Glutamatergic neuron (in vitro differentiated cells): ENCODE measurements at places on chromosomes 13 and 19. TPM values are rescaled to one million over a fixed set of nuclear protein-coding genes. Genes with fewer than 3 reads are reported as not detected.

DNA sequence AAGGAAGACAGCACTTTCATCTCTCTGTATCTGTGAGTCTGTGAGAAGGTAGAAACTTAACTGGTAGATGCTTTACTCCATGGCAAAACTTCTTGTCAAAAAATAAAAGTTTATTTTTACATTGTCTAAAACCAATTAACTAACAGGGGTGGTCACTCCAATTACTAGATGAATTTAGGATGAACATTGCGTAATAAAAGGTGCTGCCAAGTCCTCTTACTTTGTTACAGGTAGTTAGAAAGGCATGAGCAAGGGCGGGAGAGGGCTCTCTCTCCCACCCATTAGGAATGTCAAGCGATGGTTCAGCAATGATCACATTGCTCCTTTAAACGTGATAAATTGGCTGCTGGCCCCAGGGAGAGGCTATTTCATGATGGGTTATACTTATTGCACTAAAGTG is 512.3 kb downstream of the SLITRK5 start:
- no peaks in the 10 kb centered on the region for H3K27me3 ChIP-seq
- H3K27ac ChIP-seq = no peak overlapping the region
- no peaks in the 10 kb centered on the region for H3K4me1 ChIP-seq
- no peak for DNase-seq

DNA sequence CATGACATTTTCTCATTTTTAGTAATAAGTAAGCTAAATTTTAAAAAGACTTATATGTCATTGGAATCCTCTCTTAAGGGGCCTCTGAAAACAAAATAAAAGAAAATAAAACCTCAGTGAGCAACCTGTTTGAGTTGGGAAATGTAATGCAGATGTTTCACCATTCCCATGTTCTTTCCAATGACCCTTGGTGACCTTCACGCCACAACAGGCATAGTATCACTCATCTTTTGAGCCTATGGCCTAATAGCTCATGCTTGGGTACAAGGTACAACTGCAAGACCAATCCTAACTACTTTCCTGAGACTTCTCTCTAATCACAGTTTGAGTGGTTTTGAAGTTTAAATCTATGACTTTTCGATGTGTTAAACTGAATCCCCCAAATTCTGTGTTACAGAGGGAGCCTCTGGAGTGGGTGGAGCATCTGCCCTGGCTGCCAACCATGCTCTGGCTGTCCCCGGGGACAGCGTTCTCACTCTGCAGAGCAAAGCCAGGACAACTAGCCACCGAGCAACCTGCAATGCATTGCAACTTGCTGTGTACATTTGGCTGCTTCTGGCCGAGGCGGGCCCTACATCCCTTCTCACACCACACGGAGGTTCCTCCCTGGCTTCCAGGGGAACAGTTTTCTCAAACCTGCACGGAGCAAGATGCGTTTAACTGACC is 307.9 kb upstream of the MAB21L1 start:
- no peak for DNase-seq
- no peak overlapping the region for H3K4me3 ChIP-seq
- peaks cover 52% of the 10 kb centered on the region for H3K4me1 ChIP-seq
- H3K36me3 ChIP-seq = no peaks in the 10 kb centered on the region
- H3K27me3 ChIP-seq = peaks cover 1% of the 10 kb centered on the region
- H3K27ac ChIP-seq = no peak overlapping the region

DNA sequence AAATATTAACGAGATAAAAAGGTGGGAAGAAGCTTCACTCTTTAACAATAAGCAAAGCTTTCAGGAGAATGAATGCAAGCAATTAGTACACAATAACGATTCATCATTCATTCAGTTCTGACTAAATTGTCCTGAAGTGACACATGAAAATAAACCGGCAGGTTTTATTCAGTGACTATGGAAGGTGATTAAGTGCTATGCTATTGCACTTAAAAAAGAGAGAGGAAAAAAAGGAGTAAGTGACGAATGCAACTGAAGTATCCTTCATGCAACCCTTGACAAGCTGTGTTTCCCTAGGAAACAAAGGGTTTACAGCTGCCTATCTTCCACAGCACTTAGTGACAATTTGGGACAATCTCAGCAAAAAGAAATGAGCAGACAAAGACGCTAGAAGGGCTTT is 1.4 kb downstream of the LIG4 start:
- H3K27ac ChIP-seq = peak overlapping the region; percentile 84
- H3K4me3 ChIP-seq = peak overlapping the region; percentile 94
- H3K36me3 ChIP-seq = peaks cover 8% of the 10 kb centered on the region
- peaks cover 12% of the 10 kb centered on the region for H3K4me1 ChIP-seq
- H3K27me3 ChIP-seq = peaks cover under 1% of the 10 kb centered on the region
- no peak for DNase-seq

GRCh38 chr19:49570997-49571676 is 9.2 kb downstream of the NOSIP start:
- peaks cover 21% of the 10 kb centered on the region for H3K4me1 ChIP-seq
- H3K27me3 ChIP-seq = no peaks in the 10 kb centered on the region
- no peaks in the 10 kb centered on the region for H3K36me3 ChIP-seq
- peak overlapping the region; percentile 88 for H3K27ac ChIP-seq
- peak; percentile 47 for DNase-seq

Gene ARL11
- not detected for total RNA-seq

Gene UQCRFS1
- total RNA-seq = 34.9 TPM

GRCh38 chr13:48661107-48661506 is 7.4 kb downstream of the CYSLTR2 start:
- H3K4me1 ChIP-seq = peaks cover 32% of the 10 kb centered on the region
- H3K4me3 ChIP-seq = peak overlapping the region; percentile 23
- peaks cover 16% of the 10 kb centered on the region for H3K36me3 ChIP-seq
- peaks cover 4% of the 10 kb centered on the region for H3K27me3 ChIP-seq
- H3K27ac ChIP-seq = peak overlapping the region; percentile 40

GRCh38 chr13:99301056-99301838 is 6.0 kb downstream of the GPR183 start:
- no peaks in the 10 kb centered on the region for H3K36me3 ChIP-seq
- no peak overlapping the region for H3K4me3 ChIP-seq
- no peak overlapping the region for H3K27ac ChIP-seq
- H3K4me1 ChIP-seq = peaks cover 9% of the 10 kb centered on the region

- peaks cover 34% of the 10 kb centered on the region for H3K4me1 ChIP-seq
- H3K27me3 ChIP-seq = peaks cover 4% of the 10 kb centered on the region
- H3K27ac ChIP-seq = peak overlapping the region; percentile 49
- no peak overlapping the region for H3K4me3 ChIP-seq
- H3K36me3 ChIP-seq = peaks cover 10% of the 10 kb centered on the region
- no peak for DNase-seq
Observed at GRCh38 chr13:48660361-48661076, 6.8 kb downstream of the CYSLTR2 start.

DNA sequence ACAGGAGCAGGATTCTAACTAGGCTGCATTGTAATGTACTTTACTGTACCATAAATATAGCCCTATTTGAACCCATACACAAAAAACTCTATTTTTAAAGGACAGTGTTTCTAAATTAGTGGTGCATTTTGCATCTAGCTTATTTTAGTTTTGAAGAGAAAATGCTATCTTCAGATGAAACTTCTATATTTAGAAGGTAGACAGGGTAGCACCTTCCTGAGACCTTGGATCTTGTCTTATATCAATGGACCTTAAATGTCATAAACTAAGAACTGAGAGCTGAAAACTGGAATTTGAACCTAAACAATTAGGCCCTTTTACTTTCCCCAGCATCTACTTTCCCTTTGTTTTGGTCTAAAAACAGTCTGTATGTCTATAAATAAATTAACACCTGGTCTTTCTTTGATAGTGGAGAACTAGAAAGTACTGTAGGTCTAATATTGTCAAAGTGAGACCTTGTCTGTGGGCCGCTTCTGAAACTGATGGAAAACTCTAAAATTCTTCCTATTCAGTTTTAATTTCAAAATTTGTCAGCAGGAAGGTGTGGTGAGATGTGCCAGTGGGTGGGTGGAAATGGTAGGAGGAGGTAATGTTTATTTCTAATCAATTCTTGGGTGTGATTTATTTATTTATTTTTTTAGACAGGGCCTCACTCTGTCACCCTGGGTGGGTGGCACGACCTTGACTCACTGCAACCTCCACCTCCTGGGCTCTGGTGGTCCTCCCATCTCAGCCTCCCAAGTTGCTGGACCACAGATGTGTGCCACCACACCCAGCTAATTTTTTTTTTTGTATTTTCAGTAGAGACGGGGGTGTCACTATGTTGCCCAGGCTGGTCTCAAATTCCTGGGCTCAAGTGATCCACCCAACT is 10.1 kb downstream of the COG3 start:
- H3K27me3 ChIP-seq = no peaks in the 10 kb centered on the region
- no peak overlapping the region for H3K4me3 ChIP-seq
- H3K4me1 ChIP-seq = no peaks in the 10 kb centered on the region
- H3K36me3 ChIP-seq = peaks cover 9% of the 10 kb centered on the region
- no peak for DNase-seq

GRCh38 chr19:19514881-19515641 is at the start of gene TSSK6:
TSSK6 (minus strand) TSS chr19:19515548; CDS start chr19:19515427, 121 bp downstream.
- DNase-seq = no peak
- H3K36me3 ChIP-seq = no peaks in the 10 kb centered on the region
- H3K4me1 ChIP-seq = peaks cover 5% of the 10 kb centered on the region
- peak within 1 kb of the TSS; percentile 85 for H3K27ac ChIP-seq

- H3K36me3 ChIP-seq = peaks cover 8% of the 10 kb centered on the region
- no peak for DNase-seq
- no peaks in the 10 kb centered on the region for H3K27me3 ChIP-seq
- no peaks in the 10 kb centered on the region for H3K4me1 ChIP-seq
- no peak overlapping the region for H3K4me3 ChIP-seq
- no peak overlapping the region for H3K27ac ChIP-seq
Observed at GRCh38 chr19:39936020-39936419, 1.6 kb upstream of the FCGBP start.

Gene ZNF548
- 35.4 TPM for total RNA-seq

DNA sequence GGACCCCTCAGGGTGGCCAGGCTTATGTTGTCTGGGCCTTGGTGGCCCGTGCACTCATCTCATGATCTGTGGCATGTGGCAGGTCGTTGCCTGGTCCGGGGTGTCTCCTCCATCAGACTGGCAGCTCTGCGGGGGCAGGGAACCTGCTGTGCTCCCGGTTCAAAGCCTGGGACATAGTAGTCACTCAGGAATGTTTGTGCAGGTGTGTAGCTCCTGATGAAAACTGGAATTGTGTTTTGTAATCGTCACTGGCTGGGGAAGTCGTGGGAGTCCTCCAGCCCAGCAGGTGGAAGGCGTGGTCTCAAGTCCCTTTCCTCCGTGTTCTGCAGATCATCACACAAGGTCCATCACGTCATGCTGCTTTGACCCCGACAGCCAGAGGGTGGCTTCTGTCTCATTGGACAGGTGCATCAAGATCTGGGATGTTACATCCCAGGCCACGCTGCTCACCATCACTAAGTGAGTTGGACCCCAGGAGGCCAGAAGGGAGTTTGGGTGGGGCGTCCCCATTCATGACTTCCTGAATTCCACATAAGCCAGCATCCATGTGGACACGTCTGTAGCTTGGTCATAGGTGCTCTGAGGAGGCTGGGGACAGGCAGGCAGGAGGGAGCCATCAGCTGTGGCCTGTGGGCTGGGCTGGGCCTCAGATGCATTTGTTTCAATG is 19.1 kb downstream of the WDR88 start:
- H3K27me3 ChIP-seq = peaks cover 6% of the 10 kb centered on the region
- H3K36me3 ChIP-seq = no peaks in the 10 kb centered on the region
- H3K4me1 ChIP-seq = no peaks in the 10 kb centered on the region
- no peak overlapping the region for H3K4me3 ChIP-seq
- no peak for DNase-seq

- no peak overlapping the region for H3K4me3 ChIP-seq
- peaks cover 6% of the 10 kb centered on the region for H3K4me1 ChIP-seq
- no peak for DNase-seq
- no peaks in the 10 kb centered on the region for H3K36me3 ChIP-seq
- H3K27ac ChIP-seq = no peak overlapping the region
- peaks cover under 1% of the 10 kb centered on the region for H3K27me3 ChIP-seq
Observed at GRCh38 chr13:40370661-40371060, 295.8 kb downstream of the FOXO1 start.

Gene NLRP11
- total RNA-seq = 0.34 TPM

GRCh38 chr13:74555651-74556420 is 421.6 kb upstream of the KLF12 start:
- no peaks in the 10 kb centered on the region for H3K36me3 ChIP-seq
- H3K27me3 ChIP-seq = peaks cover 3% of the 10 kb centered on the region
- no peak for DNase-seq
- peak overlapping the region; percentile 11 for H3K27ac ChIP-seq

DNA sequence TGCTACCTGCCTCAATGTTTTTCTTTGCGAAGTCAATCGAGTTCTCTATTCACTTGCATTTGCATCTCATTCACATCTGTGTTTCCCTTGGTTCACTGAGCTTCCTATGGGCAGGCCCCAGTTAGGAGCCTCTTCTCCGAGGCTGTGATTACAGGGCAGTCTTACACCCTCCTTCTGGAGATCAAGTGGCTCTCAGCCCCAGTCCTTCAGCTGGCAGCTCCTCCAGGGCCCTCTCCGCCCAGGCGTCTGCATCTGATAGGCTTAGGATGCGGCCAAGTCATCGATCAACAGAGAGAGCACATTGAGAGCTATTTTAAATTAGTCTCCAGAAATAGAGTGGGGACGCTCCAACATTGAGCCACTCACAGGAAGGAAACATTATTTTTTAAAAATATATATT is 44.2 kb downstream of the MBNL2 start:
- no peak overlapping the region for H3K4me3 ChIP-seq
- no peak overlapping the region for H3K27ac ChIP-seq
- peaks cover 9% of the 10 kb centered on the region for H3K4me1 ChIP-seq
- peaks cover 4% of the 10 kb centered on the region for H3K36me3 ChIP-seq

DNA sequence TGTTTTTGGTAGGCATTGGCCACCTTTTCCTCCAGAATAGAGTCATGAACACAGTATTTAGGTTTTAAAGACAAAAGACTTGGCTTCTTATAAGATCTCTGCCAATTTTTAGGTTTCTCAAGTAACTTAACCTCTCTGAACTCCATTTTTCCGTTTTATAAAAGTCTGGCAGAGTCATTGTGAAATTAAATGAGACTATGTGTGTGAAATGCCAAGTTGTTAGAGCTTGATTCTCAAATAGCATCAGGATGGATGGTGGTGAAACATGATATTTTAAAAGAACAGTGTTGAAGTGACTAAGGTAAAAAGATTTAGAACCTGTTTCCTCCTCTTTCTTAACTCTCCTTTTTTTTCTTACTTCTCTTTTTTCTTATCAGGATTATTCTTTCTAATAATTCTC is 617.7 kb upstream of the SLITRK1 start:
- no peaks in the 10 kb centered on the region for H3K36me3 ChIP-seq
- no peak overlapping the region for H3K4me3 ChIP-seq
- no peaks in the 10 kb centered on the region for H3K4me1 ChIP-seq
- H3K27me3 ChIP-seq = no peaks in the 10 kb centered on the region
- DNase-seq = no peak

DNA sequence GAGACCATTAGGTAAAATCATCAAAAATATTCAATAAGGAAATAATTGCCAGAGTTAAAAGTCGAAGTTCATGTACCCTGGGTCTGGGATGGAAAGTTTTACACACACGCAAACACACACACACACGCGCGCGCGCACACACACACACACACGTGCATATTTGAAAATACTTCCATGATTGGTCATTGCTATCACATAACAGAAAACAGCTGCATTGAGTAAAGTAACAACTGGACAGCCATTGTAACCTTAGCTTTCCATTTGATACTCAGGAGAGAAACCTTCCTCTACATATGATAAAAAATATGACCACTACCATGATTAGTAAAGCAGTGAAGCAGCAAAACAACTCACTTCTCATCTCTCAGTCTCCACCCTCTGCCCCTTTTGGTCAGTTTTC is 490.0 kb upstream of the SGCG start:
- no peak overlapping the region for H3K4me3 ChIP-seq
- H3K27ac ChIP-seq = no peak overlapping the region
- peaks cover 9% of the 10 kb centered on the region for H3K36me3 ChIP-seq
- H3K4me1 ChIP-seq = no peaks in the 10 kb centered on the region

Gene PRDX2
- total RNA-seq = 671 TPM

Gene ZNF793
- 19.4 TPM for total RNA-seq
